Cortex of kidney (tissue), 1 donor: ENCODE measurements at places on chromosomes 5 and 9.

DNA sequence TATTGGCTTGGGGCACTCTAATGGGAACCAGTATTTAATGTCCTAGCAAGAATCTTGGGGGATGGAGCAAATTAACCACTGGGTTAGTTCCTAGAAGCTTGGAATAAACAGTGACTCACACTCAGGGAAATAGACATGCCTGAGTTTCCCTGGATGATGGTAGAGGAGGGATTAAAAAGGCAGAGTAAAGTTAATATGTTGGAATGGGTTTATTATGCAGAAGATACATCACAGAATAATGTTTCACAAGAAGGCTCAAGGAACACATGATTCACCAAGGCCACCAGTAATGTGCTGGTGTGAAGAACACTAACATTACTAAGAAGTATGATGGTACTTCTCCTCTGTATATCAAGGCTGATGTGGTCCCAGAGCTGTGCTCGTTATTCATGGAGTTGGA, 752.9 kb upstream of the SEMA6A start:
- DNase-seq = no peak

DNA sequence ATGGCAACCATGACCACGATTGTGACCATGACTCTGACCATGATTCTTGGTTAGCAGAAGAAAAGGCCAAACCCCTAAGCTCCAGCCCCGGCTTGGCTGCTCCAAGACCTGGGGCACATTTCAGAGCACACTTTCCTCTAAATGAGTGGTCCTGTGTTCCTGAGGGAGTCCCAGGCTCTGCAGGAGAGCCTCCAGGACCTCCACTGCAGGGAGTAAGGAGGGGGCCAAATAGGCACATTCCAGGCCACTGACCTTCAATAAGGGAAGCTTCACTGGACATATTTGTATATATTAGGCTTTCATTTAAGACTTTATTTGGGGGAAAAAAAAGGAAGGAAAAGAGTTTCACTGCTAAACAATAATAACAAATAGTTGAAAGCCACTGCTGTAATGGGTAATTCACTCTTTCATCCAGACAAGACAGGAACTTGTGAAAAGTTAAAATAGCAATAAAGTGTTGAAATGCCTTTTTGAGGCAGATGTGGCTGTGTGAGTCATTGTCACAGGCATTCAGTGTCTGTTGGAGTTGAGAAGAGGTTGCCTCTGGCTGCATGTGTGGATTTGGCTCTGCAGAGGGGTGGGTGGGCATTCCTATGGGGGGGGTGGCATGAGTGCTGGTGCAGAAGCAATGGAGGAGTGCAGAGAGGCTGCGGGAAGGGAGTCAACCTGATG, 63.9 kb upstream of the TGFBR1 start:
- DNase-seq = no peak

- DNase-seq = no peak
These were observed 67.7 kb upstream of the LRRTM2 start for GRCh38 chr5:138942861-138943260.

DNA sequence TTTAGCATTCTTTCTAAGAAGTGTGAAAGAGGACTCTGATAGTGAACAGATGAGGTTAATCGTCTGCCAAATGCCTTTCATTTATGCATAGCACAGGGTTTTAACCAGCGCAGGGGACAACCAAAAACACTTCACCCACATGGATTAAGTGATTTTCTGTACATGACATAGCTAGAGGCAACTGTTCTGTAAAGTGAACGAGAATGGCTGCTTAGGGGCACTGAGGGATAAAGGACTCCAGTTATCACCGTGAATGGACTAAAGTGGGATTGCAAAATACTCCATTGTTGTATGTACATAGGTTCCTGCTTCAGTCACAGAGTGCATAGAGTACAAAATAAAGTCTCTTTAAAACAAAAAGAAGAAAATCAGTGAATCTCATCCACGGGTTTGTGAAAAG, 456.8 kb downstream of the DMAC1 start:
- no peak for DNase-seq

- no peak for DNase-seq
These were observed 143.4 kb downstream of the GOLPH3 start for GRCh38 chr5:32030686-32031085.

GRCh38 chr9:108637340-108637739, 218.4 kb downstream of the ACTL7B start:
- DNase-seq = no peak

- DNase-seq = no peak
These were observed 157.5 kb downstream of the DOCK8 start for GRCh38 chr9:372128-372527.

DNA sequence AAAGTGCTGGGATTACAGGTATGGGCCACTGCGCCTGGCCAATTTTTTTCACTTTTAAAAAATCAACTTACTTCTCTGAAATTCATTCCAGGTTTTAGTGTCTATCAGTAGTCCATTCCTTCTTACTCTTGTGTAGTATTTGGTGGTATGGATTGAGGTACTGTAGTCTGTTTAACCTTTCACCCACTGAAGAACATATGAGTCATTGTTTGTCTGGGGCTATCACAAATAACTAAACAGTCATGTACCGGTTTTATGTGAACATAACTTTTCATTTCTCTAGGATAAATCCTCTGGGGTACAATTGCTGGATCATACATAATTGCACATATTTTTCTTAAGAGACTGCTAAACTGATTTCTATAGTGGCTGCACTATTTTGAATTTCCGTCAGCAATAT, 1188.0 kb upstream of the CDH9 start:
- no peak for DNase-seq

DNA sequence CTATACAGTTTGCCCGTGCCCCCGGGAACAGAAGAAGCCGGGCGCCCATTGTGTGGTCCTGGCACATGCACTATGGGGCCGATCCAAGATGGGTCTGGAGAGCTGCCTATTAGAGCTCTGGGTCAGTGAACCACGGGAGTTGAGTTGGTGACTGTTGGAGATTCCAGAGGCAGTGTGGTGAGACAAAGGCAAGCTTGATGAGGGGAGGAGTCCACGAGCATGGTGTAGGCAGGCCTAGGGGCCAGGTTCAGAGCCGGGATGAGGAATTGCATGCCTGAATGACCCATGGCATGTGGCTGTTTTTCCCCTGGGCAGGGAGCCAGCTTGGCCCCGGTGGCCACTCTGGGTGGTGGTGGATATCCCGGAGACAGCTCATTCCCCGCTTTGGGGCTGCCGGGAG, 84.4 kb upstream of the STC2 start:
- no peak for DNase-seq

DNA sequence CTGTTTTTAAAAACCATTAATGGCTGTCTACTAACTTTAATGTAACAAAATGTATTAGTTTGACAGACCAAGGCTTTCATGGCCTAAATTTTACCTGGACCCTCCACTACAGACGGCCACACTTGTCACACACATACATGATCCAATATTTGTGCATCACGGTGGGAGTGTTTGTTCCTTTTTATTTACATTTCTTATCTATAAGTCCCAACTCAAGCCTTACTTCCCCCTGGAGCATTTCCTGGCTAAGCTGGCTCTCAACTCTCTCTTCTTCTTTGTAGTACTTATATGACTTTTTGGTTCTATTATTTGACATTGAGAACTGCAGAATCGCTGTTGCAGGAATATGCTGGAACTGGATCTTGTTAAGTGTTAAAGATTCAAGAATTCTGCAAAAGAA, 534.4 kb downstream of the RAB3C start:
- DNase-seq = no peak
